Stimulated activated CD4-positive, alpha-beta T cell treated with anti-CD3 and anti-CD28 coated beads, Interleukin-15, amount 100 ng/mL, for 1 hour (primary cell): ENCODE measurements at places on chromosomes 5 and 9.

GRCh38 chr9:131722255-131722654 is 17.6 kb downstream of the RAPGEF1 start:
- DNase-seq, result no peak

DNA sequence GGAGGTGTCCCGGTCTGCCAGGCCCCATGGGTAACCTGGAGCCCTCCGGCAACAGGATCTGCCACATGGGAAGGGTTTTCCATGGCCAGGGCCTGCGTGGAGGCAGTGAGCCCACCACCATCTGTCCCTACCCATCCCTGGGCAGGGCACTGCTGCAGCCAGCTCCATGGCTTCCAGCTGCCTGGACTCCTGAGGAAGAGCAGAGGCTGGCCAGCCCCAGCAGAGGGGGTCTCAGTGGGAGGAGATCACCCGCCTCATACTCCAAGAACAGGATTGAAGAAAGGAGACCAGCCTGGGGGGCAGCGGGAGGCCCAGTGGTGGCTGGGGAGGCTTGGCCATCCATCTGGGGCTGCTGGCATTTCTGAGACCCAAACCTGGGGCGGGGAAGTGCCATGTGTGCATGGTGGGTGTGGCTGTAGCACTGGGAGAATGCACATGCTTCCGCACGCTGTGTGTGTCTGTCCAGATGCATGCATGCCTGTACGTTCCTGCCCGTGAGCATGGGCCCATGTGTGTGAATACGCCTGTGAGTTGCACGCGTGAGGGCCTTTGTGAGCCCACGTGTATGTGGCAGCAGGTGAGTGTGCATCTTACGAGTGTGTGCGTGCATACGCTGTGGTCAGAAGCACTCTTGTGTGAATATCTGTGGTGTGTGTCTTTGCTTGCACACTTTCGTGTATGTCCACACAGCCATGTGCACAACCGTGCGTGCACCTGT is 78.5 kb downstream of the LMX1B start:
- no peak for DNase-seq

- no peak for DNase-seq
These were observed 373.0 kb upstream of the MEF2C start for GRCh38 chr5:89255845-89256463.

GRCh38 chr9:34203275-34203991 is 24.6 kb downstream of the UBAP1 start:
- no peak for DNase-seq

DNA sequence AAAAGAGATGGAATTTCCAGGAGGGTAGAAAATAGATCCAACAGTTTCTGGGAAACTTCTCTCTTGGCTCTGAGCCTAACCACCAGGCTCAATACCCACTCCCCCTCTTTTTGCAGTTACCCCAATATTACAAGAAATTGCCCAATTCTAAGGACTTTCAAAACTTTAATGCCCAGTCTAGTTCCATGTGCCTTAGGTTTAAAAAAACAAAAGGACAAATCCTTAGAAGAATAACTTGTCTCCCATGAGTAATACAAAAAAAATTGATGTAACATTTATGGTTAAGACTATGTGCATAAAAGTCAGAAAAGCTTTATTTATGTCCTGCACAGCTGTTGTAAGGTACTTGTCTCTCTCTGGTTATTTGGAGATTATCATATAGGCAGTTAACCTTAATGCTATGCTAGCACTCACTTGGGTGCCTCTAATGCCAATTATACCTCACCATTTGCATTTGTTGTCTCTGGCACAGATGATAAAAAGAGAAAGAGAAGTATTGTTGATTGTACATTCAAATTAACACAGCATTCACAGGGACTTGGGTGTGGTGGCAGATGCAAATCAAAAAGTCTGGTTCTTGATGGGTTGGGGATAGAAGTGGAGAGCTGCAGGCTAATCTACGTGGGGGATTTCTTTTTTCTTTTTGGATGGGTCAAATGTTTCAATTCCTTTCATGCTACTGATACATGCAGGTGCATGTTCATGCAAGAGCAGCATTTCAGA is 159.4 kb downstream of the PIK3R1 start:
- no peak for DNase-seq

DNA sequence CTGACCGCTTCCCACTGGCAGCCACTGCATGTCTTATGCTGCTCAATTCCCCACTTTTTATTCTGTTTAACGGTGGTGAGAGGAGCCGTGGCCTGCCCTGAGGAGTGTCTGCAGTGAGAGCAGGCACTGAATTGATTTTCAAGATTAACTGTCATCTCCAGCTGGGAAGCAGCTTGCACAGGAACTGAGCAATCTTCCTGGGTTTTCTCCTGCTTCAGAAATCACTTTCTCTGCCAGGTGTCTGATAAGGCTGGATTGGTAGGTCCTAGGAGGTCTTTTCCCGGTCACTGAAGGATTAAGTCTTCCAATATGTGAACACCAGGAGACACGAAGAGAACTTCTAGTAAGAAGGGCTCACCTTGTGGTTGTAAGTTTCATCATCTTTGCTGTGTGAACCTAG is 181.1 kb upstream of the RAD23B start:
- DNase-seq, result no peak

GRCh38 chr5:74622122-74622521 is 18.4 kb downstream of the ENC1 start:
- DNase-seq, result no peak

DNA sequence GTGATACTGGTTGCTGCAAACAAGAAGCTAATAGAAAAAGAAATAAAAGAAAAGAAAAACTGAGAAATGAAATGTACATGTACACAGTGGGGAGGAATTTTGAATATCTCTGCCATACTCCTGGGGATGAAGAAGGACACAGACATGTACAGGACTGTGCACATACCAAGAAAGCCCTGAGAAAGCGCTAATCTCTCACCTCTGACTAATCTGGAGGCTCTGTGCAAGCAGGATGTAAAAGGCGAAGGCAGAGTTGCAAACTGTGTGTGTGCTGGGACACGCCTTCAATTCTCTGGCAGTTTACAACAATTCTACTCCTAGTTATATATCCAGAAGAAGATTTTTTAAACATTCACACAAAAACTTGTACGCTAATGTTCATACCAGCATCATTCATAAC is 211.4 kb downstream of the KIAA0825 start:
- no peak for DNase-seq

GRCh38 chr5:73997960-73998359 is 372.0 kb downstream of the ARHGEF28 start:
- DNase-seq, result no peak

- DNase-seq, result no peak
These were observed 18.9 kb upstream of the ANKRD55 start for GRCh38 chr5:56251918-56252553.

GRCh38 chr9:133647765-133648469 is 11.8 kb downstream of the DBH start:
- DNase-seq, result no peak

DNA sequence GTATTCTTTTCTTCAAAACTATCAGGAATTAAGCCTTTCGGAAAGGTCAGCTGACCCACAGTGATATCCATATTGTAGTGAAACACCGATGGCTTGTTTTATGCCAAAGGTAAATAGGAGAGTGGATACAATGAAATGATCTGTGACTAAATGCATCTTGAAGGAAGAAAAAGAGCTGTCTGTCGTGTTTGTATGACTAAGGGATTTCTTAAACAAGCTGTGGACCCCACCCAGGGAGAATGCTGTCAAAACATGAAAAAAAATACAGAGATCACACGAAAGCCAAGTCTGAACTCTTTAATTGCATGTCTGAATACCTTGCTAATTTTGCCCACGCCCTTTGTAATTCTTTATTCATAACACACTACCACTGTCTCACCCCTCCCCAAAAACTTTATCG is 286.4 kb upstream of the WWC1 start:
- DNase-seq, result no peak

DNA sequence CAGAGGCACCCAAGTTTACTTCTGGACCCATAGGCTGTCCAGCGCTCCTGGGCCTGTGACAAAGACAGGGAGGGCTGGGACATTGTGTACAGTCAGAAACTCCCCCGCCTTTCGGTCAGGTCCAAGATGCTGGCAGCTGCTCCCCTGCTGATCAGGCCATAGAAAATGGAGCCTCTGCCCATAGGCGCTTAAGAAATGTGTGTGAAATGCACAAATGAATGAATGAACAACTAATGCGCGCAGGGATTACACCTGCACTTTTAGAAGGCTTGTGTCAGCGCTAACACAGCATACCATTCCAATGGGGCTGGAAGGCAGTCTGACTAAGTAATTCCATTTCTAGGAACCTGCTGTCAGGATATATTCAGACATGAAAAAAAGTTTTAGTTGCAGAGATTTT is 16.3 kb downstream of the PTPN3 start:
- DNase-seq, result no peak

GRCh38 chr9:82883436-82883835 is 179.5 kb downstream of the RASEF start:
- DNase-seq, result no peak

DNA sequence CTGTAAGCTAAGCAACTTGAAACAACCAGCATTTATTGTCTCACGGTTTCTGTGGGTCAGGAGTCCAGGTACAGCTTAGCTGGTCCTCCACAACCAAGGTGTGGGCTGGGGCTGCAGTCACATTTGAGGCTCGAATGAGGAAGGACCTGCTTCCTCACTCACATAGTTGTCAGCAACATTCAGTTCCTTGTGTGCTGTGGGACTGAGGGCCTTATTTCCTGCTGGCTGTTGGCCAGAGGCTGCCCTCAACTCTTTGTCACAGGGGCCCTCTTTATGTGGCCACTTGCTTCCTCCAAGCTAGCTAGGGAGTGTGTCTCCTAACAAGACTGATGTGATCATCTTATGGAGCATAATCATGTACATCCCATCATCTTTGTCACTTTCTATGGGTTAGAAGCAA is 29.2 kb upstream of the SEMA4D start:
- no peak for DNase-seq

GRCh38 chr5:51411921-51412325 is 28.7 kb downstream of the ISL1 start:
- DNase-seq, result no peak

GRCh38 chr5:92494508-92494907 is 1086.5 kb downstream of the NR2F1-AS1 start:
- no peak for DNase-seq

DNA sequence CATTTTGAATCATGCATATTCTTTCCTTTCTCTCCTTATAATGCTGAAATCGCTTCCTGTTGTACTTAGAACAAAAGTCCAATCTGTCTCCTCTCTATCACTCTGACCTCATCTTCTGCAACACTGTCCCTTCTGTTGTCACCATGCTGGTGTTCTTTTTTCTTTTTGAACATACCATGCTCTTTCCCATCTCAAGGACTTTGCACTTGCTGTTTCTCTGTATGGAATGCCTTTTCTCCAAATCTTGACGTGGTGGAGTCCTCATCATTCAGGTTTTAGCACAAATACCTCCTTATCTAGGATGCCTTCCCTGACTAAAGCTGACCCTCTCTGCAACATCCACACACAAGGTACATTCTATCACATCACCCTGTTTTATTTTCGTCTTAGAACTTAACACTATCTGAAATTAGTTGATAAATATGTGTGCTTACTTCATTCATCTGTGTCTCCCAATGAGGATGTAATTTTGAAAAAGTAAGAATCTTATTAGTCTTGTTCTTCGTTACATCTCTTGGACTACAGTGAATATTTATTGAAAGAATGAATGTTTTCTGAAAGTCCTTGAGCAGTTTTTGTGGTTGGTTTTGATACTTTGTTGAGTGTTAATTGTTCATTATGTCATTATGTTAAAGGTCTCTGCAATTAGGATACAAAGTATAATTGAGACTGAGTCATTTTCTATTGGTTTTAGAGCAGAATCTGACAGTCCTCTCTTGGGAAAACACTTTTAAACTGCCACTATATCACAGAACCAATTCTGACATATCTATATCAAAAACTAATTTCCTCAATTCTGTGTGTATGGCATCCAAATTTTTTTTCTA is 145.3 kb upstream of the RASA1 start:
- no peak for DNase-seq

- no peak for DNase-seq
These were observed 48.0 kb upstream of the RGS7BP start for GRCh38 chr5:64457846-64458245.

GRCh38 chr5:141349917-141350619 is at the start of gene PCDHGB1:
Gene PCDHGB1, plus strand, starts transcription at chr5:141350099. Its CDS starts 162 bp downstream, at chr5:141350261.
- no peak for DNase-seq

GRCh38 chr9:83583151-83584014 is 39.6 kb upstream of the IDNK start:
- DNase-seq, result no peak

GRCh38 chr5:177269976-177270375 is 33.5 kb downstream of the RAB24 start:
- no peak for DNase-seq

DNA sequence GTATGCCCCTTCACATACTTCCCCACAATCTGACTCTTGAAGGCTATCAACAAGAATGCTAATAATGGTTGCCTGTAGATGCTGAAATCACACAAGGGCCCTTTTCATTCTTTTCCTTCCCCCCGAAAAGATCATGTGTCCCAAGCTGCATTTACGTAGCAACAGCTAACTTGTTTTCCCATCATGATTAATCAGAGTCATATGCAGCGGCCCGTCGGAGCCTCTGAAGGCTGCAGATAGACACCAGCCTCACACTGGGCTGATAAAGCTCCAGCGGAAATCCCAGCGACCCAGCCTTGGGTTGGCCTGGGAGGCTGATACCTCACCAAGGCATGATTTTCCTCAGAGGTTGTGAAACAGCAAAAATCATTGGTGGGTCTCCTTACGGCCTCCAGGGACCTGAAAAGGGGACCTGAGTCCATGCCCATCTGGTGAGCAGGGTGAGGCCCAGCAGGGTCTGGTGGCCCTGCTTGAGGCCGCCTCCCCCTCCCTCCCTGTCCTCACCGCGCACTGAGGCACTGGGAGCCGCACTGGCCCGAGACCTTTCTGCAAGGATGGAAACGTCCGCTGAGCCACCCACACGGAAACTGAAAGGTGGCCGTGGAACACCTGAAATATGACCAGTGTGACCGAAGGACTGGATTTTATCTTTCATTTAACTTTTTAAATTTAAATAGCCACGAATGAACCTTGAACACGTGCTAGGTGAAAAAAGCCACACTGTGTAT is 114.2 kb upstream of the PHYKPL start:
- no peak for DNase-seq

- DNase-seq, result no peak
These were observed 3.4 kb downstream of the PCDHGC5 start for GRCh38 chr5:141492168-141492885.

GRCh38 chr9:135565636-135566035 is 4.1 kb downstream of the PAEP start:
- no peak for DNase-seq

- no peak for DNase-seq
These were observed 21.9 kb downstream of the ABITRAM start for GRCh38 chr9:108956022-108956630.

GRCh38 chr5:148998174-148998797 is 64.6 kb downstream of the SH3TC2 start:
- DNase-seq, result no peak

GRCh38 chr5:157446412-157446935 is 13.5 kb upstream of the NIPAL4 start:
- no peak for DNase-seq

- no peak for DNase-seq
These were observed 678 bp downstream of the SLC2A6 start for GRCh38 chr9:133477992-133478850.

- DNase-seq, result no peak
These were observed 78.4 kb upstream of the IL7R start for GRCh38 chr5:35778259-35778769.

- DNase-seq, result no peak
These were observed 337.5 kb downstream of the ZNF608 start for GRCh38 chr5:124408738-124409453.
